Activated CD8-positive, alpha-beta T cell treated with anti-CD3 and anti-CD28 coated beads for 36 hours (primary cell): ENCODE measurements at places on chromosomes 7 and 10. TPM values are rescaled to one million over a fixed set of nuclear protein-coding genes. Genes with fewer than 3 reads are reported as not detected.

PAX2 gene
- not detected for total RNA-seq

IFIT1B gene
- total RNA-seq = not detected

KLF14 gene
- total RNA-seq = not detected

AGFG2 gene
- total RNA-seq = 45.8 TPM

DNA sequence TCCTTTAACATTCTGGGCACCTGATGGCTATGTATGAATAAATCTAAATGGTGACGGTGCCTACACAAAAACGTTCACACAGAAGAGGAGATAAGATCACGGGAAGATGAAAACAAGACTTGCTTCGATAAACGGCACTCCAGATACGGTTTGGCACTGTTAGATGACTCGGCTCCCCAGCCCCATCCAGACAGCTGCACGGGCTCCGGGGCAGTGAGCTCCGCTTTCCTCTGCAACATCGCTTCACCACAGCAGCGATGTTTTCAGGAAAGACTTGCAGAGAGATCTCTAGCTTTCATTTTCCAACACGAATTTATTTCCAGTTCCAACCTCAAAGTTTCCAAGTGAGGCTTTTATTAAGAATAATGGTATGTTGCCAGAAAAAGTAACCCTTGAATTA is 132.1 kb downstream of the KLF6 start:
- H3K4me1 ChIP-seq = peaks cover 19% of the 10 kb centered on the region
- peak overlapping the region; percentile 45 for H3K4me3 ChIP-seq
- no peak overlapping the region for H3K27ac ChIP-seq
- DNase-seq = peak; percentile 36
- no peaks in the 10 kb centered on the region for H3K36me3 ChIP-seq
- peaks cover 27% of the 10 kb centered on the region for H3K27me3 ChIP-seq

GRCh38 chr7:21771266-21771665 is 174.4 kb downstream of the CDCA7L start:
- no peak overlapping the region for H3K4me3 ChIP-seq
- H3K4me1 ChIP-seq = peaks cover 6% of the 10 kb centered on the region
- no peaks in the 10 kb centered on the region for H3K27me3 ChIP-seq

DNA sequence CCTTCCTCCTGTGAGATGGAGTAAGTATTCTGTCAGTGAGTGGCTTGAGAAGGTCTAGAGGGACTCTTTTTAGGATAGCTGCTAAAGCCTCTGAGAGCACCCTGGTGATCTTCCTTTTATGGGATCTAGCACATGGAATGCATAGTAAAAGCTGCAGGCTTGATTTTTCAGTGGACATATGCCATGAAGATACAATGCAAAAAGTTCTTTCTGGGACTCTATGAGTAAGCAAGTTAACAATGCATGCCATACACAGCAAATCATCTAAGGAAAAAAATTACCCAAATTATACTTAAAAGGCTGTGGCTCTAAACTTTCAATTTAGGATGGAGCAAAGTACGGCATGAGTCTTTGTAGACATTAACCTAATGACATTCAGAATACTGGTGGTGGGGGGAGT is 154.5 kb downstream of the SGMS1 start:
- no peaks in the 10 kb centered on the region for H3K27me3 ChIP-seq
- H3K4me1 ChIP-seq = peaks cover 58% of the 10 kb centered on the region
- no peak for DNase-seq
- peaks cover 3% of the 10 kb centered on the region for H3K36me3 ChIP-seq

GRCh38 chr10:65719790-65720189 is 1206.0 kb upstream of the LRRTM3 start:
- DNase-seq = no peak
- H3K27ac ChIP-seq = no peak overlapping the region
- no peaks in the 10 kb centered on the region for H3K27me3 ChIP-seq
- H3K4me3 ChIP-seq = no peak overlapping the region
- no peaks in the 10 kb centered on the region for H3K36me3 ChIP-seq

DNA sequence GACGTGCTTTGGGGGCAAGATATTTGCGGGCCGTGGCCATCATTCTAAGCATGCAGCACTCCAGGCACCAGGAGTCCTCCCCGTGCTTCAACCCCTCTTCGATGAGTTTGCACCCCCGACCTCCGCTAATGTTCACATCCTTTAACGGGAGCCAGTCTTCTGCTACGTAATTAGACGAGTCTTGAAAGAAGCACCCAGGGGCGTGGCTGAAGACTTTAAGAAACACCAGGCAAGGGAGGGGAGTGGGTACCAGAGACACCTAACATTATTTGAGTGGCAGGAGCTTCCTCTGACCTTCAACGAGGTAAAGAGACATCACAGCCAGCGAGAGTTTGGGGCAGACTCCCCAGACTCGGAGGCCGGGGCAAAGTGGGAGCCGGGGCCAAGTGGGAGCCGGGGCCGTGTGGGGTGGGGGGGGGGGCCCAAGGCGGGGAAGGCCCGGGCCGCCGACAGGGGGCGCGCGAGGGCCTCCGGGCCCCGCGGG is 31.1 kb upstream of the TOMM7 start:
- H3K36me3 ChIP-seq = peaks cover 26% of the 10 kb centered on the region
- H3K4me3 ChIP-seq = peak overlapping the region; percentile 88
- no peaks in the 10 kb centered on the region for H3K27me3 ChIP-seq
- peaks cover 27% of the 10 kb centered on the region for H3K4me1 ChIP-seq

DNA sequence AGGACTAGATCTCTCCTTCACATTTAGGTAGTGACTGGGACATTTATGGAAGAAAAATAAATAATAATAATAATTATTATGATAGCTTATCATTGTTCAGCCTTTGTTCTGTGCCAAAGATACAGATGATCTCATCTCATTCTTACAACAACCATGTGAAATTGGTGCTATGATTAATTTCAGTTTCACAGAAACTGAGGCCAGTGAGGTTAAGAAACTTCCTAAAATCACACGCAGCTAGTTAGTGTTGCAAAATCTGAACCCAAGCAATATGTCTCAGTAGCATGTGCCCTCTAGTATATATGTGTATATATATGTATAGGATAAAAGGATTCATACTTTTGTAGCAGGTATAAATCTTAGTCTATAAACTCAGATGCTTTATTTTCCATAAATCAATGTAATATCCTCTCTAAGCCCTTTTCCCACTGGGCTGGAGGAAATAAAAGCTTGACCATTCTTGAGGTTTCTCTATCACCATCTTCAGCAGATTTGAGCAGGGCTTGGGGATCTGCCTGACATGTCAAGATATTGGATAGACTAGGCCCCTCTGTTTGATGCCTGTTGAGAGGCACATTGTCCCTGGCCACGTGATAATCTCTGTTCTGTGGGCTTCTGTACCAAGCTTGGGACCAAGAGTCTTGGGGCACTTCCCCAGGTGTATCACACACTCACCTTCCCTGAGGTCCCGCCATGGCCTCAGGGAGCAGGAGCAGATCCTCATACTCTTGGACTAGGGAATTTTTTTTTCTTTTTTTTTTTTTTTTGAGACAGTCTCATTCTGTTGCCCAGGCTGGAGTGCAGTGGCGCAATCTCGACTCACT is 172.6 kb upstream of the NRP1 start:
- peaks cover 9% of the 10 kb centered on the region for H3K4me1 ChIP-seq
- H3K36me3 ChIP-seq = no peaks in the 10 kb centered on the region
- peaks cover 20% of the 10 kb centered on the region for H3K27me3 ChIP-seq

GRCh38 chr7:152341039-152341913 is 94.5 kb downstream of the KMT2C start:
- H3K36me3 ChIP-seq = peaks cover 9% of the 10 kb centered on the region
- peaks cover 35% of the 10 kb centered on the region for H3K4me1 ChIP-seq
- H3K27ac ChIP-seq = no peak overlapping the region
- H3K4me3 ChIP-seq = no peak overlapping the region

DNA sequence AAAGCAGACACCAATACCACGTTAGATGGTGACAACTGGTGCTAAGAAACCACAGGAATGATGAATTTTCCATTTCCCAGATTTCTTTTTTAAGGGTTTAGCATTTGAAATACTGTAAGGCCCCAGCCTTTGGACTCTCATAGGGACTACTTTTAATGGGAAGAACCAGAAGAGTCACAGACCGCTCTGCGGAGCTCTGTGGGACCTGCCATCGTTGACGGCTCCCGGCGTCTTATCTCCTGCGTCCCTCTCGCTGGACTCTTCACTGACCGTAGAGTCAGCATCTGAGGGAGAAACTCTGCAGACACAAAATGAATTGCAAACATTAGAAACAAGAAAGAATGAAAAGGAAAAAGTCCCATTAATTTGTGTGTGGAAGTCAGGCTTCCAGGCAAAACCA is 81.4 kb upstream of the ATP6V0A4 start:
- DNase-seq = no peak
- H3K27ac ChIP-seq = no peak overlapping the region
- H3K27me3 ChIP-seq = no peaks in the 10 kb centered on the region
- peaks cover 32% of the 10 kb centered on the region for H3K4me1 ChIP-seq

DNA sequence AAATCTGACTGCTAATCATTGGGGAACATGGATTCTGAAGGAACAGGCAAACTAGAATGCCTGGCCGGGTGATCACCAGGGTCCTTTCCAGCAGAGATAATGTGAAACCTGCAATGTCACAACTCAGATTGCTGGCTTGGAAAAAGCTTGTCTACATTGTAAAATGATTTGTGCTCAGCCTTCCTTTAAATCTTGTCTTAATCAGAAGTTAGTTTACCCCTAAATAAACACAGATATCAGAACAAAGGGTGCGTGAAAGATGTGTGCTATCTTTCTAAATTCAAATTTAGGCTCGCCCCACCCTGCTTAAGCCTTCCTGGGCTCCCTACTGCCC is 26.3 kb downstream of the COBL start:
- no peaks in the 10 kb centered on the region for H3K4me1 ChIP-seq
- H3K27ac ChIP-seq = no peak overlapping the region
- H3K4me3 ChIP-seq = no peak overlapping the region

DNA sequence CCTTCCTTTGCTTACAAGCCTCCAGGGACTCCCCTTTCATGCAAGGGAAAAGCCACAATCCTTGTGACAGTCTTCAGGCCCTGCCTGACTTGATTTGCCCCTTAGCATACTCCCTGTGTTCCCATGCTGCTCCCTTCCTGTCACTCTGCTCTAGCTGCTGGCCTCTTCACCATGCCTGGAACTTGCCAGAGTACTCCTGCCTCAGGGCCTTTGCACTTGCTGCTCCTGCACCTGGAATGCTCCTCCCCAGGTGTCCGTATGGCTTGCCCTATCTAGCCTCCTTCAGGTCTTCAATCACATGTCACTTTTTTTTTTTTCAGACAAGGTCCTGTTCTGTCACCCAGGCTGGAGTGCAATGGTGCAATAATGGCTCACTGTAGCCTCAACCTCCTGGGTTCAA is 22.8 kb upstream of the GOLGA7B start:
- no peak overlapping the region for H3K4me3 ChIP-seq
- H3K4me1 ChIP-seq = peaks cover 22% of the 10 kb centered on the region
- H3K27me3 ChIP-seq = no peaks in the 10 kb centered on the region
- no peak overlapping the region for H3K27ac ChIP-seq

GRCh38 chr10:100868382-100868781 is 44.4 kb upstream of the SLF2 start:
- no peak overlapping the region for H3K27ac ChIP-seq
- H3K27me3 ChIP-seq = peaks cover 25% of the 10 kb centered on the region
- H3K4me1 ChIP-seq = no peaks in the 10 kb centered on the region
- H3K4me3 ChIP-seq = no peak overlapping the region
- H3K36me3 ChIP-seq = no peaks in the 10 kb centered on the region
